ENCODE measurements at places on chromosomes 12 and 14.

DNA sequence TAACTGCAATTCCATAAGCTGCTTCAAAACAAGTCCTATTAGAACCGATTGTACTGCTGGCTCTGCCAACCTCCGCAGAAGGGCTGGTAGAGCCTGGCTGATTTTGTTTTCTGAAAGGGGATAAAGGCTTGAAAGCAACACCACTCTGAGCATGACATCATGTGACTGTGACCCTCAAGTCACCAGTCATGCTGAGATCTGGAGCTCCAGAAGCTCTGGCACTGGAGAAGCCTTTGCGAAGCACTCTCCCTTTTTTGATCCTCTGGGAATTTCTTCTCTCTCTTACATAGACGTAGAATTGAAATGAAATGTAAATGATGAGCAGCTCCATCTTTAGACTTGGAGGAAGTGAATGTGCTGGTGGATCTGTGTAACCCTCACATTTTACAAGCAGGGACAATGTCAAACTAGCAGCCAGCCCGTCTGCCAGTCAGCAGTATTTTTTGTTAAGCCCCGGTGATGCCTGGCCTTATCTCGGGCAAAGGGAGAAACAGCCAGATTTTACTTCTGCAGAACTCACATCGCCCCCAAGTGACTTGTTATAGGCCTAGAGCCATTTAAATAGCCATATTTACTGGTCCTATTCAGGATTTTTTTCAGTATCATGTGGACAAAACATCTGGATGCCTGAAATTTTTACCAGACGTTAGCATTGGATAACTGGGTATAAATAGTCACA is 112.1 kb upstream of the NPAS3 start:
- DNase-seq: no peak

DNA sequence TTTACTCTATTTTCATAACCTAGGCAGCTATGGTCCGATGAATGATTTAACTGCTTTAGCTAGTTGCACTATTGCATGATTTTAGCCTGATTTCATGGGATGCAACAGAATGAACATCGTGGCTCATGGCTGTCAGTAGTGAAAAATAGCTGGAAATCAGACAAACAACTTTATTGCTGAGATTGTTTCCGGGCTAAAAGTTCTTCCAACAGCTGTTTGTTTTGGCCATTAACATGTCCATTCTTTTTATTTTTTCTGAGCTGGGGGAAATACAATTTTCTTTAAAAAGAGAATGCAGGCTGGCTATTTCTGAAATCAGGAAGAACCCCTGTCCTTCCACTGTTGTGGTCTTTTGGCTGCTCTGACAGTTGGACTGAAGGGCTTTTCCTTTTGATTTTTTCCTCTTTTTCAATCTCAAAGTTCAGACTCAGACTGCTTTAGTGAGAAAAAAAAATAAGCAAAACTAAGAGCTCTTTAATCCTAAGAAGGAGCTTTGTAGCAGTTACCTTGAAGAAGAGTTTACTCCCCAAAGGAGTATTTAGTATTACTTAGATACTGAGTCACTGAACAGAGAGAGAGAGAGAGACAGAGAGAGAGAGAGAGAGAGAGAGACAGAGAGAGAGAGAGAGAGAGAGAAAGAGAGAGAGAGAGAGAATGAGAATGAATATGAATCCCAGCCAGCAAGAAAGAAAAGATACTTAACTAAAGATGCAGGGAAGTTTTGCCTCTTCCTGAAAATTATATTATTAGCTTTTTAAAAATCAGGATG is at the start of gene NAV3:
Gene NAV3 (plus strand): TSS at position 312 of the 769 bp plus-strand sequence. CDS start 568 bp downstream, outside the sequence.
- DNase-seq: no peak

DNA sequence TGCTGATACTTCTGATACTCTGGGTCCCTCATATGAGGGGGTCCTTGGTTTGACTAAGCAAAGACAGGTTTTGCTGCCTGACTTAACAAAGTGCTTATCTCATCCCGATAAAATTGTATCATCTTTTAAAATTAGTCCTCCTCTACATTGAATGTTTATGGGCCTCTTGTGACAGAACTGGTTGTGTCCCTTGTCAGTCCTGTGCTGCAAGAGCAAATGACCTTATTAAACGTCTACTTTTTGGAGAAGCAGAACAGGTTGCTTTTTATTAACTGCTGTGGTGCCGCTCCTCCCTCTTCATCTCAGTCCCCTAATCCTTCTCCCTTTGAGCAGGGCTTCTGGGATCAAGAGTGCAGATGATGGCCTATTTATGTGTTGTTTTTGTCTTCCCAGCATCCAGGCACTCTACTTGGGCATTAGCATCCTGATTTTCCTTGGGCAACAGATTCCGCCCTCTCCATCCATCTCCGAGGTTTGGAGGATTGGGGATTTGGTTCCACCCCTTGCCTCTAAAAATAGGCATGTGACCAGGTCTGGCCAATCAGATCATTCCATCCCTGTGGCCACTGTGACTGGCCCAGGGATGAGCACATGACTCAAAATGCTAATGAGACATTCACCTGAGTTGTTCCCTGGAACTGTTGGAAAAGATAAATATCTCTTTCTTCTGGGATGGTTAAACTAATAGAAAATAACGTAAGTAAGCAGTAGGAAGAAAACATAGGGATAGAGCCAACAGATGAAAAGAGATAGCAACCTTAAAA is 2.9 kb upstream of the DENR start:
- DNase-seq: no peak

DNA sequence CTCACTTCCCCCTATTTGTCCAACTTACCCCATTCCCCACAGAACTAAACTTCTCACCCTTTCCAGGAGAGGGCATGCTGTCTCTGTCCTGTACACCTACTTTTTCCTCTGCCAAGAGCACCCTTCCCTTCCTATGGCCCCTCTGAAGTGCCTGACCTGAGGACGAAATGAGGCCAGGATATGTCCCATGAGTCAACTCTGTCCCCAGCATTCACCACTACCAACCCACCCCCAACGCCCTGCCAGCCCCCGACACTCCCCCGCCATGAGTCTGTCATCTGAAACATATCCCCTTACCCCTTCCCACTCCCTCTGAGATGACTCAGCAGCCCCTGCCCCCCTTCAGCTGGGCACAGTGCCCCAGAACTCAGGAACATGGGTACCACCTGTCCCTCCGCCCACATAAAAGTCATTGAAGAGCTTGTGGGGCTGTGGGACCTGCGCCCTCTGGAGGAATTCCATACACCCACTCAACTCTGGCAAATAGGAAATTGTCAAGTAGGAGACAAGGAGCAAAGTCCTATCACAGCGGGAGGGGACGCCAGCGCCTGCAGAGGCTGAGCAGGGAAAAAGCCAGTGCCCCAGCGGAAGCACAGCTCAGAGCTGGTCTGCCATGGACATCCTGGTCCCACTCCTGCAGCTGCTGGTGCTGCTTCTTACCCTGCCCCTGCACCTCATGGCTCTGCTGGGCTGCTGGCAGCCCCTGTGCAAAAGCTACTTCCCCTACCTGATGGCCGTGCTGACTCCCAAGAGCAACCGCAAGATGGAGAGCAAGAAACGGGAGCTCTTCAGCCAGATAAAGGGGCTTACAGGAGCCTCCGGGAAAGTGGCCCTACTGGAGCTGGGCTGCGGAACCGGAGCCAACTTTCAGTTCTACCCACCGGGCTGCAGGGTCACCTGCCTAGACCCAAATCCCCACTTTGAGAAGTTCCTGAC is 26.3 kb downstream of the ITGA7 start:
- peak; percentile 46 for DNase-seq

GRCh38 chr12:87491089-87491488 is 538.1 kb downstream of the C12orf50 start:
- no peak for DNase-seq

DNA sequence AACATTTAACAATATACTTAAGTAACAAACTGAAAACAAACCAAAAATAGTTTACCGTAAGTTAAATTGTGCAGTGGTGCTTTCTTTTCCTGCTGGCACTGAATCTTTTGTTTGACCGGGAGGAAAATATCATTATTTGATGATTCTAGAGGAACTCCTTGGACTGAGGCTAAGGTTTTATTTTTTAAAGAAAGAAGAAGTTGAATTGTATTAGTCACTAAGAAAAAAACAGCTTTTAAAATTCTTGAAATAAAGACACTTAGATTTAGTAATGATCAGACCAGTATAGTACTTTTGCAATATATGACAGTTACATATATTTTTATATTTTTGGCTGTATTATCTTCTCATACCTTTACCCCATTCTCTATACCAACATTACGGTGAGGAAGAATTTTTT is 10.3 kb downstream of the MIS18BP1 start:
- DNase-seq: no peak

GRCh38 chr14:94390372-94391086 is 2.1 kb upstream of the SERPINA1 start:
- peak; percentile 4 for DNase-seq
